ENCODE measurements at places on chromosomes 13 and 19.

- no peak for DNase-seq
Measured at GRCh38 chr13:25371158-25371874, 458 bp upstream of the ATP8A2 start.

DNA sequence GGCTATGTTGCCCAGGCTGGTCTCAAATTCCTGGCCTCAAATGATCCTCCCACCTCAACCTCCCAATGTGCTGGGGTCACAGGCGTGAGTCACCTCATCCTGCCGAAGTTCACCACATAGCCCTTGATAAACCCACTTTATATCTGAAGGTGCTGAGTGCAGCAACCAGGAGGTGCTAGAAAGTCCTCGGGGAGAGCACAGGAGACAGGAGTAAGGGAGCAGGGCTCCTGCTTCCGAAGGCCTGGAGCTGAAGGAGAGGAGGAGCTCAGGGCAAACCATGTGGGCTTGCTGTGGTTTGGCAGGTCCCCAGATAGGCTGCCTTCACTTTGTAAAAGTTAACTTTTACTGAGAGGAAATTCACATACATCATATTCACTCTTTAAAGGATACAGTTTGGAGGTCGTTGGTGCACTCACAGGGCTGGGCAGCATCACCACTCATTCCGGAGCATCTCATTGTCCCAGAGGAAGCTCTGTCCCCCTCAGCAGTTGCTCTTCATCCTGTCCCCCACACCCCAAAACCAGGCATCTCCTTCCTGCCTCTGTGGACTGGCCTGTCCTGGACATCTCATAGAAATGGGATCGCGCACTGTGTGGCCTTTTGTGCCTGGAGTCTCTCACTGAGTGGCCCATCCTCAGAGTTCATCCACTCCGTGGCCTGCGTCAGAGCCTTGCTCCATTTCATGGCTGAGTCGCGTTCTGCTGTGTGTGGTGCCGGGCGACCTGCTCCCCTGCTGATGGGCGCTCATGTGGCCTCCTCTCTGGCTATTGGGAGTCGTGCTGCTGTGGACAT lies 49.5 kb downstream of the KDM4B start:
- no peak for DNase-seq

DNA sequence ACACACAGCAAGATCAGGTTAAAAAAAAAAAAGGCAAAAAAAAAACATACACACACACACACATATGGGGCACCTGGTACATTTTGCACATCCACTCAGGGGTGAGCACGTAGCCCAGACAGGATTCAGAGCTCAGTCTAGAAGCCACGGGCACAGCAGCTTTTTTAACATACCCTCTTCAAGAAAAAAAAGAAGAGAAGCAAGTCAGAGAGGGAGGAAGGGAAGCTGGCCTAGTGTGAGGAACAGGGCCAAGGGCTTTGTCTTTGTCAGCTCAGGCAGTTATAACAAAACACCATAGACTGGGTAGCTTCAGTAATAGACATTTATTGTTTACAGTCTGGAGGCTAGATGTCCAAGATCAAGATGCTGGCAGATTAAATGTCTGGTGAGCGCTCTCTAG lies 2.3 kb upstream of the TPM4 start:
- no peak for DNase-seq

DNA sequence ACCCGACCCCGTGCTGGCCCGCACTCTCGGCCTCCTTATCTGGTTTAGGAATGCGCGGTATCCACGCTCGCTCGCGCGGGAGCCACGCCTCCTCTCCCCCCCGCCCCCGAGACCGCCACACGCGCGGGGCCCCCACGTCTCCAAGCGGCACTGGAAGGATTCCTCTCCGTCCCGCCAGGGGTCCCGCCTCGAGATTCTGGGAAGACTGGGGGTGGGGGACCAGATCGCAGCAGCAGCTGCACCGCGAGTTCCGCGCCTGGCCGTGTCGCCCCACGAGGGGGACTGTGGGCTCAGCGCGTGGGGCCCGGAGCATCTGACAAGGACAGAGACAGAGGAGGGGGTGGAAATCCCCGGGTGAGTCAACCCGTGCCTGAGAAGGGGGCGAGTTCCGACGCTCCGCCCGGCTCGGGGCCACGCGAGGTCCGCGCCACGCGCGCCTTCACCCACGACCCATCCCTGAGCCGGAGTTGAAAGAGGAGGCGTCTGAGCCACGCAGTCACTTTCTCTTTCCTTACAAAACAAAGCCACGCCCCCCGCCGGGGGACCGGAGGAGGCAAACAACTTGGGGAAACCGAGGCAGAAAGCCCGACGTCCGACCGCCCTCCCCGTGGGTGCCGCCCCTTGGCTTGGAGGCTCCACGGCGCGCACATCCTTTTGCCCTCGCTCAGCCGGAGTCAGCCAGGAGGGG lies 814 bp downstream of the S1PR2 start:
- DNase-seq = peak; percentile 65

- DNase-seq = no peak
Measured at GRCh38 chr19:17080440-17080801, 4.8 kb downstream of the MYO9B start.

All from GM20000 (cell line).